Fibroblast of skin of left quadriceps (primary cell): ENCODE measurements at places on chromosomes 12 and 14.

GRCh38 chr14:91873471-91874415 is 6.4 kb upstream of the TC2N start:
- no peak for DNase-seq

DNA sequence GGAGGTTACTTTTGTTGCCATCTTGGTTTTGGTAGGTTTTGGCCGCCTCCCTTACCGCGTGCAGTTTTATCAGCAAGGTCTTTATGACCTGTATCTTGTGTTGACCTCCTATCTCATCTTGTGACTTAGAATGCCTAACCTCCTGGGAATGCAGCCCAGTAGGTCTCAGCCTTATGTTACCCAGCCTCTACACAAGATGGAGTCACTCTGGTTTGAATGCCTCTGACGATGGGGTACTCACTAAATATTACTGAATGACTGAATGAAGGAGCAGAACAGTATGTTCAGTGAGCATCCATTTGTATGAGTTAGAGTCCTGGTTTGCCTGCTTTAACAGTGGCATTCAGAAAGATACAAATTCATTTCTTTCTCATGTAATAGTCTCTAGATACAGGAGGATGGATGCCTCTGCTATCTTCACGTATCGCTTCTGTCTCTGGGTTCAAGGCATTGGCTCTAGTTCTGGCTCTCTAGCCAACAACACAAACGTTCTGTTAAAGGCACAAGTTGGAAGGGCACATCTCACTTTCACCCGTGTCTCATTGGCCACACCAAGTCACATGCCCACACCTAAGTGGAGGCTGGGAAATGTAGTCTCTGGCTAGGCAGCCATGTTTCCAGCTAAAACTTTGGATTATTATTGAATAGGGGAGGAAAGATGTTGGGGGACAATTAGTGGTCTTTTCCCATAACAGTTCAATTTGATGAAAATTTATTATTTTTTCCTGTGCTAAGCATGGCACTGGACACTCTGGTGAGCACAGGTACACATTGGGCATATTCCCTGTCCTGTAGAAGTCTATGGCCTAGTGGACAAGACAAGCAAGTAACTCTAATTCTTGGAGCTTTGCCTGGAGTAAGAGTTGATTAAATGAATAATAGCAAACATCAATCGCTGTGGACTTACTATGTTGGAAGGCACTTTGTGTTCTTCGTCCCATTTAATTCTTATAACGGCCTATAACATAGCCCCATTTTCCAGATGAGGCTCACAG is 75.2 kb upstream of the RPH3A start:
- no peak for DNase-seq

DNA sequence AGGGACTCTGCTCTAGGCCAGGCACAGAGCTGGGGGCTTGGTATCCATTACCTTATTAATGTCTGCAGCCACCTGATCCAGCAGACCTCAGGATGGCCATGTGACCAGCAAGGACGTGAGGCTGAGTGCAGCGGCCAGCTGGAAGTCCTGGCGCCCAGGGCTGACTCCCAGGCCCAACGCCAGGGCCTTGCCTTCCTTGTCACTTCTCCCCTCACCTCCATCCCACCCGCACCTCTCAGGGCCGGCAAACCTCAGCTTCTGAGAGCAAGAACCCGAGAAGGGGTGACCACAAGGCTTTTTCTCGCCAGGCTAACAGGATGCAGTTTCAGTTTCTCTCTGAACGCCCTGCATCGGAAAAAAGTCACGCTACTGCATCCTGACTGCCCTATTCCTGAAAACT is 15.4 kb downstream of the RAB35 start:
- DNase-seq, result no peak

DNA sequence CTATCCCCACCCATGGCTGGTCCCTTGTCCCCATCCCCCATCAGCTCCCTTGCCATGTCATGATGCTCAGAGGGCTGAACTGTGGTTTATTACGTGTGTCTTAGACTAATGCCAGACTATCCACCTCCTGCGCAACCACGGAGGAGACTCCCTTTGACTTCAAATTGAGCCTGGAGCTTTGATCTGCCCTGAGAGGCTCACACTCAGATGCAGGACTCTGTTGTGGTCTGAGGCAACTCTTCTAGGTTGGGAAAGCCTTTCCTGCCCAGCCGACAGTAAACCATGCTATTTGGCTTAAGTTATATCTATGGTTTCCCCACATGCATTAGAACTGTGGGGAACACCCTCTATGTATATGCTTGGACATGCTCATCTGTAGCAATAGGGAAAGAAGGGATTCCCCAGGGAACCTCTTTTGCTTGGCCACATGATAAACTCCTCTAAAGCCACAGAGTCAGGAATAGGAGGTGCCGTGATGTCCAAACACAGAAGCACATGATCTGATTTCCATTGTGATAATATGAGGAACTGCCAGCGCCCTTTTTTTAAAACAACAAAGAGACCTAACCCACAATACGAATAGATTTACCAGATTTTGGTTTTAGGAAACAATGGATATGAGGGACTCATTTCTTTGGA is 11.1 kb upstream of the LGALS3 start:
- DNase-seq, result no peak

DNA sequence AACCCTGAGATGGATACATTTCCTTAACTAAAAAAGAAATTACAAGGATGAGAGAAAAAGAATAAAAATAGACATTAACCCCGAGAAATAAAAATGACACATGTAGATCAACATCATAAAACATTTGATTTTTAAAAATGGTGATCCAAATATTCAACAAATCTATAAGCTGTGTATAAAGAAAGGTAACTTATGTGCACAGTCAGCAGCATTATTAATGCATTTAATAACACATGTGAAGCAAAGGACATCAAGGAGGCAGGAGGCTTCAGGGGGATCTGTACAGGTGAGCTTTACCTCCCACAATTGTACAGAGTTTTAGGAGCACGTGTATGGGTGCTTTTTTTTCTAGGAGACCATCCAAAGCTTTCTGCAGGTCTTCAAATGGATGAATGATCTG is 76.1 kb downstream of the MED13L start:
- DNase-seq, result no peak
